ENCODE measurements at places on chromosomes 7 and 10. TPM values are rescaled to one million over a fixed set of nuclear protein-coding genes. Genes with fewer than 3 reads are reported as not detected.

OGDHL gene
- 1.9 TPM for total RNA-seq

TMEM270 gene
- total RNA-seq = not detected

ANKRD61 gene
- 0.18 TPM for total RNA-seq

PTF1A gene
- not detected for total RNA-seq

JCAD gene
- total RNA-seq = 29.0 TPM

RET gene
- total RNA-seq = 0.79 TPM

MACROH2A2 gene
- total RNA-seq = 25.6 TPM

CRPPA gene
- 3.9 TPM for total RNA-seq

GPR37 gene
- 9.8 TPM for total RNA-seq

TAS2R3 gene
- 1.2 TPM for total RNA-seq

HACD1 gene
- total RNA-seq = 87.7 TPM

POLR2J2 gene
- total RNA-seq = 3.1 TPM

HTR5A gene
- not detected for total RNA-seq

TCERG1L gene
- 1.9 TPM for total RNA-seq

DNA sequence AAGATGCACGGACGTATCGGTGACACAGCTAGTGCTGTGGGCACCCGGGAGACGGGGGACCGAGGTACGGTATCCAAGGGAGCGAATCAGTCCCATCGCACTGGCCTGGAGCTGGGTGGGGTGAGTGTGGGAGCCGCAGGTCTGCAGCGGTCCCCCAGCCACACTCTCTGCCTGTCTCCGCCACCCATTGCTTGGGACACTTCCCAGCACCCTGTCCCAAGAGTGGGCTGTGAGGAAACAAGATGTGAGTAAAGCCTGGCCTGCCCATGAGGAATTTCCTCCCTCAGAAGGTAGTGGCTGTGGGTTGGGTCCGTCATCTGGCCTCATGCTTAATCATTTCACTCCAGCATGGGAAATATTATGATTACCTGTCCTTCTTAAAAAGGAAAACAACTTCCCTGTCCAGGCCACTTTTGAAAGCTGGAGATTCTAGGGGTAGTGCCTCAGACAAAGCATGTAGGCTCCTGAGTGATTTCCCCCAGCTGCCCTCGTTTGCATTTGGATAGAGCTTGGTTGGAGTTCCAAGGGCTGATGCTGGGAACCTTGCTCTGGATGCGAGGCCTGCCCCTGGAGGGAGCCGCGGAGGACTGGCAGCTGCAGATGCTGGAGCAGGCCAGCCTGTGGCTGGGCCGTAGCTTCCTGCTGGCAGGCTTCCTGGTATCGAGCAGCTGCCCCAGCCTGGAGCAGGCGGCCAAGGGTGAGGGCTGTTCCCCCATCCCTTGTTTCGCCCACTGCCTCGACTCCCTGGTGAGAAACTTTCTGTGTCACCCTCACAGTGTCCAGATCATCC, 6.2 kb upstream of the ACTR3C start:
- H3K4me1 ChIP-seq = no peaks in the 10 kb centered on the region
- no peak overlapping the region for H3K4me3 ChIP-seq
- DNase-seq = no peak
- H3K27ac ChIP-seq = no peak overlapping the region
- H3K27me3 ChIP-seq = no peaks in the 10 kb centered on the region

DNA sequence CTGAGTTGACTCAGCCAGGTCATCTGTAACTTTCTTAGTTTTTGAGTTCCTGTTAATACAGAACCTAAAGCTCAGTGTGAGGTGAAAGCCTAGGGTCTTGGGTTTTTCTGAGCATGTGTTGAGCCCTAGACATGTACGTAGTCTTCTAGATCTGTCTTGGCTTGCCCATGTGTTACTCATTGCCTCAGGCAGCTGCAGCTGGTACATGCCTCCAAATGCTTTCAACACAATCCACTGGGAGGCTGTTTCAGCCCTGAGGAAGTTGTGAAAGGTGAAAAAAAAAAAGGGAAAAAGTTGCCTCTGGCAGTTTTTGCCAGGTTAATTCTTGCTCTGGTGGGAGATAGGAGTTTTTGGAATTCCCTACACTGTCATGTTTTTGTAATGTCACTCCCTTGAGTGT, 134.6 kb downstream of the RNF216 start:
- H3K27ac ChIP-seq = no peak overlapping the region
- no peaks in the 10 kb centered on the region for H3K27me3 ChIP-seq
- DNase-seq = peak; percentile 74

DNA sequence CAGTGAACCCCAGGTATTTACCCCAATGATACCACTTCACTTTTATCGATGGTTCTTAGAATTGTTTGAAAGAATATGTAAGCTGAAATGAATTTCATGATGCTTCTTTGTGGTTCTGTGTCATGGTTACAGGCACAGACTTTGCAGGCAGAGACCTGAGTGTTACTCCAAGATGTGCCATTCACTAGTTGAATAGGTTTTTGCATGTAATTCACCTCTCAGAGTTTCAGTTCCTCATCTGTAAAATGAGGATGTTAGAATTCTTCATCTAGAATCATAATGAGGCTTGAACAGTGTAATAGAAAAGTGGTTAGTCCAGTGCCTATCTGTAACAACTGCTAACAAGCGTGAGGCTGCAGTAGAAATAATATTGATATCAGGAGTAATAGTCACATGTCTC, 54.6 kb downstream of the VSTM2A start:
- no peaks in the 10 kb centered on the region for H3K36me3 ChIP-seq
- H3K27ac ChIP-seq = no peak overlapping the region
- DNase-seq = no peak
- H3K4me1 ChIP-seq = no peaks in the 10 kb centered on the region

GRCh38 chr10:119642556-119643111, 8.5 kb upstream of the BAG3 start:
- H3K4me3 ChIP-seq = no peak overlapping the region
- H3K27ac ChIP-seq = no peak overlapping the region
- peak; percentile 50 for DNase-seq
- no peaks in the 10 kb centered on the region for H3K4me1 ChIP-seq
- no peaks in the 10 kb centered on the region for H3K36me3 ChIP-seq

GRCh38 chr10:29671228-29671780, 36.5 kb upstream of the SVIL start:
- no peaks in the 10 kb centered on the region for H3K36me3 ChIP-seq
- peaks cover 19% of the 10 kb centered on the region for H3K4me1 ChIP-seq
- no peak overlapping the region for H3K27ac ChIP-seq
- no peak overlapping the region for H3K4me3 ChIP-seq
- no peaks in the 10 kb centered on the region for H3K27me3 ChIP-seq

- no peak overlapping the region for H3K4me3 ChIP-seq
- H3K4me1 ChIP-seq = no peaks in the 10 kb centered on the region
Observed at GRCh38 chr10:66148312-66148711, 777.5 kb upstream of the LRRTM3 start.

DNA sequence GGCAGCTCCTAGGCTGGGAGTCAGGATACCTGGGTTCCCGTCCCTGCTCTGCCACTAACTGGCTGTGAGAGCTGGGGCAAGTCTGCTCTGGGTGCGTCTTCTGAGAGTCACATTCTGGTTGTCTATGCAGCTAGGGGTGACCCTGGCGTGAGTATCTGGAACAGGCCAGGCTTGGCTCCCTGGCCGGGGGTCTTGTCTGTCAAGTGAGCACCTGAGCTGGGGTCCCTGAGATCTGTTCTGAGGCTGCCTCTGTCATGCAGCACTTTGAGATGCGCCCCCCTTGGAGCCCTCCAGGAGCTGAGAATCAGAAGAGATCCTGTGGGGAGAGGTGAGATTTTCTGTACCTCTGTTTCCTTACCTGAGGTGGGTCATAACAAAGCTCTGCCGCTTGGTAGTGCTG, 7.5 kb downstream of the AGAP3 start:
- no peak for DNase-seq
- H3K4me1 ChIP-seq = peaks cover 17% of the 10 kb centered on the region
- no peak overlapping the region for H3K27ac ChIP-seq
- H3K4me3 ChIP-seq = no peak overlapping the region
- H3K27me3 ChIP-seq = no peaks in the 10 kb centered on the region

DNA sequence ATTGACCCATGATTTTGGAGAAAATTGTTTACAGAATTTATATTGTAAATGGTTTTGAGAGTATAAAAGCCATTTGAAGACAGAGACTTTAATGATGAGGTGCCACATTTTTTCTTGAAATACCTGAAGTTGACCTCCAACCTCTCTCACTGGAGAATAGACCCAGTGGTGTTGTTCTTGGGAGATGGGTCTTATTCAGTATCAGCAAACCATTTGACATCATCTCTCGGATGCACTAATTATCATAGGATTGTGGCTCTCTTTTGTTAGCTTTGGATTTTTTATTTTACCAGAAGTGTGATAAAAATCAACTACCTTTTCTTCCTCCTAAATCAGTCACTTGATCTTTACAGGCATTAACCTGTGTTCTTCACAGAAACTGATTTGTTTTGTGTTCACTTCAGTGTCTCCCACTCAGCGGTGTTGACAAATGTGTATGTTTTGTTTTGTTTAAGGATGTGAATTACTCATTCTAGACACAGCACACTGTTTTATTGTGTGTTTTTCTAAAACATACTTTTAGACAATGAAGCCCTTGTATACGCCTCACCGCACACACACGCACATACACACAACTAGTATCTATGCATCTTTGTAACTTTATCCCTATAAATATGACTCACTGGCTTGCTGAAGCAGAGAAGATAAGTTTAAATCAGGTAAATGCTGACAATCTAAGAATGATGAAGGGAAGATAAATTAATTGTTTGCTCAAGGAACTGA, 455.6 kb downstream of the INHBA start:
- H3K27me3 ChIP-seq = no peaks in the 10 kb centered on the region
- no peak overlapping the region for H3K27ac ChIP-seq
- no peaks in the 10 kb centered on the region for H3K36me3 ChIP-seq
- no peaks in the 10 kb centered on the region for H3K4me1 ChIP-seq

GRCh38 chr7:46156086-46156485, 235.0 kb upstream of the IGFBP3 start:
- no peaks in the 10 kb centered on the region for H3K4me1 ChIP-seq
- DNase-seq = no peak
- no peak overlapping the region for H3K27ac ChIP-seq
- no peak overlapping the region for H3K4me3 ChIP-seq
- no peaks in the 10 kb centered on the region for H3K36me3 ChIP-seq

DNA sequence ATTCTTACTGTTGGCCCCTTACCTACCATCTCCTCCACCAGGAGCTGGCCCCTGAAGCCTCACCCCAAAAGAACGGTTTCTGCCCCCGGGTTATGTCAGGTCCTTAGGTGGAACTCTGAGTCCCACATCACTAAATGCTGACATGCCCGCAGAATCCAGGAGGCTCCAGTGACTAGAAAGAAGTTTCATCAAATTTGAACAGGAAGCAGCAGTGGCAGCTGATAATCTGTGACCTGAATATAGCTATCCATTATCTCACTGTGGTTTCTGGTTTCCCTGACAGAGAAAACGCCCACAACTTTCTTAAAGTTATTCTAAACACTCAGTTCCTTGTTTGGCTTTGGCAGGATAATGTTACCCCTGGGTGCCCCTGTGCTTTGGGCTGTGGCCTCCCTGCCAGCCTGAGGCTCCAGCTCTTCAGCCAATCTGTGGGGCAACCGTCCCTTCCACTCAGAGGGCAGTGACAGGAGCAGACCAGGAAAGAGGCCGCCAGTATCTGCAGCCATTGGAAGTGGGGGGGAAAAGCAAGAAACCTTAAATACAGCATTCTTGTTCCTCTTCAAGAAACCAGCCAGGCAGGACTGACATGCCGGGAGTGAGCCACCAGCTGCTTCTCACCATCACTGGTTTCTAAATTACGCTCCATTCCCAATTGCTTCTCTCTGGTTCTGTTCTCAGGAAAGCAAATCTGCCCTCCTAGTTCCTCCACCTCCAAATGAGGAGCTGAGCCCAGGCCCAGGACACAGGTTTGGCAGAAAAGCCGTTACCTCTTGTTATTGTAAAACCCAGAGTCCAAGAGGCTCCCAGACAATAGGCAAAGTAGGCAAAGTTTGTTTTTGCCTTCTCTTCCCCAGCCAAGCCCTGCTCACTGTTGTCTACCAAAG, 41.2 kb upstream of the VCL start:
- peak; percentile 61 for DNase-seq
- H3K4me3 ChIP-seq = no peak overlapping the region
- peaks cover 11% of the 10 kb centered on the region for H3K4me1 ChIP-seq
- no peaks in the 10 kb centered on the region for H3K36me3 ChIP-seq

DNA sequence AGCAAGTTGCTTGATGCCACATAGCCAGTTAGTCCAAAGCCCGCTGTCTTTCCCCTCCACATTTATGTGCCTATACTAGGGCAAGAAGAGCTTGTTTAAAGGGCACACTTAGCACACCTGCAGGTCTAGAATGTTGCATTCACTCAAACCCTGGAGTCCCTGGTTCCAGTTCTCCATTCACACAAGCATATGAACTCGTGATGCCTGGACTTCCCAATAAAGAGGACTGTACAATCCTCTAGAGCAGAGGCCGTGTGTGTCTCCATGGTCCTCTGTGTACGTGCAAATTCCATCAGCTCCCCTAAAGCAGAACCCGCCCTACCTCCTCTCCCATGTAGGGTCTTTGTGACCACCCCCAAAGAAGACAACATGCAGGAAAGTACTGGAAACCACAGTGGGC, 3.0 kb upstream of the SH3PXD2A start:
- no peaks in the 10 kb centered on the region for H3K36me3 ChIP-seq
- no peak overlapping the region for H3K27ac ChIP-seq
- DNase-seq = no peak
- no peak overlapping the region for H3K4me3 ChIP-seq
- H3K27me3 ChIP-seq = no peaks in the 10 kb centered on the region

GRCh38 chr7:135763261-135763660, 14.6 kb upstream of the FAM180A start:
- H3K27me3 ChIP-seq = no peaks in the 10 kb centered on the region
- no peaks in the 10 kb centered on the region for H3K36me3 ChIP-seq
- DNase-seq = peak; percentile 65
- H3K4me3 ChIP-seq = no peak overlapping the region

DNA sequence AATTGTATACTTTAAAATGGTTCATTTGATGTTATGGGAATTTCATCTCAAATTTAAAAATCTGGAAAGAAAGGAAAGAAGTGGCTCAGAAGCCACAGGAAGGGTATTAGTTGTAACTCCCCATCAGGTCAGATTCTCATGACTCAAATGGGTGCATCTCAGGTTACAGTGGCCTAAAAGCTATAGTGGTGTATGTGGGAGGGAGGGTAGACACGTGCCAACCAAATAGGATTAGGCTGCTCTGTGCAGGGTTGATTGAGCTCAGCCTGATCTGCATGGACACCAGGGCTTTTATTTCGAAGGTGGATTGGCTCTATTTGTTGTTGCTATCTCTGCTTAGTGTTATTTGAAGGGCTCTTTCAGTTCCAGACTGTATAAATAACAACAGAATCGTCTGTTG, 121.5 kb upstream of the PRR15 start:
- no peaks in the 10 kb centered on the region for H3K36me3 ChIP-seq
- peak; percentile 18 for DNase-seq
- no peaks in the 10 kb centered on the region for H3K27me3 ChIP-seq
- H3K4me3 ChIP-seq = no peak overlapping the region
- no peaks in the 10 kb centered on the region for H3K4me1 ChIP-seq

- H3K27me3 ChIP-seq = no peaks in the 10 kb centered on the region
- DNase-seq = no peak
- H3K4me3 ChIP-seq = no peak overlapping the region
- H3K4me1 ChIP-seq = no peaks in the 10 kb centered on the region
Observed at GRCh38 chr7:157597562-157597961, 260.8 kb downstream of the DNAJB6 start.

Measured in astrocyte (in vitro differentiated cells and primary cell).